Progenitor cell of endocrine pancreas (in vitro differentiated cells): ENCODE measurements at places on chromosomes 13 and 19.

- DNase-seq: no peak
Observed at GRCh38 chr13:32804673-32805230, 211.5 kb upstream of the KL start.

DNA sequence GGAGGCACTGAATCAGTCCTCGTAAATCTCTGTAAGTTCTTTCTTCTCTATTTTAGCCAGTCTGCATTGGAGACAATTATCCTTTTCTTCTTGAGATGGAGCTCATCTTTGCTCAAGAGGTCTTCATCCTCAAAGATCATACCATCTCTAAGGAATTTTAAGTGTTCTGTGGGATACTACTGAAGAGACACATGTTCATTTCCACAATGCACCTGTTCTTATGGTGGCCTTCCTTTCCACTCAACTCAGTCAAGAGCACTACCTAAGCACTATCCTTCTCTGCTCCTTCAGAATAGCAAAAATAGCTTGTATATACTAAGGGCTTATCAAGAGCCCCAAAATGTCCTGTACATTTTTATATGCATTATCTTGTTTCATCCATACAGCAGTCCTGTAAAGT is 214.0 kb downstream of the KLF5 start:
- DNase-seq: no peak

DNA sequence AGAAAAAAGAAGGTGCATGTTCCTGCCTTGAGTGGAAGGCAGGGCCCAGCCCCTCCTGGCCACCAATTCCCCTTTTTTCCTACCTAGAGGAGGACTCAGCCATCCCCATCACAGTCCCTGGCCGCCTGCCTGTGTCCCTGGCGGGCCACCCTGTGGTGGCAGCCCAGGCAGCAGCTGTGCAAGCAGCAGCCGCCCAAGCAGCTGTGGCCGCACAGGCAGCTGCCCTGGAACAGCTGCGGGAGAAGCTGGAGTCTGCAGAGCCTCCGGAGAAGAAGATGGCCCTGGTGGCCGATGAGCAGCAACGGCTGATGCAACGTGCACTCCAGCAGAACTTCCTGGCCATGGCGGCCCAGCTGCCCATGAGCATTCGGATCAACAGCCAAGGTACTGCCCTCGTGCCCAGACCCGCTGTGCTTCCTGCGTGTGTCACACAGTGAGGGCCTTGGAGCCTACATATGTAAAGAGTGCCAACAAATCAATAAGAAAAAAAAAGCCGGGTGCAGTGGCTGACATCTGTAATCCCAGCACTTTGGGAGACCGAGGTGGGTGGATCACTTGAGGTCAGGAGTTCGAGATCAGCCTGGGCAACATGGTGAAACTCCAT is 17.6 kb upstream of the WDR18 start:
- no peak for DNase-seq

DNA sequence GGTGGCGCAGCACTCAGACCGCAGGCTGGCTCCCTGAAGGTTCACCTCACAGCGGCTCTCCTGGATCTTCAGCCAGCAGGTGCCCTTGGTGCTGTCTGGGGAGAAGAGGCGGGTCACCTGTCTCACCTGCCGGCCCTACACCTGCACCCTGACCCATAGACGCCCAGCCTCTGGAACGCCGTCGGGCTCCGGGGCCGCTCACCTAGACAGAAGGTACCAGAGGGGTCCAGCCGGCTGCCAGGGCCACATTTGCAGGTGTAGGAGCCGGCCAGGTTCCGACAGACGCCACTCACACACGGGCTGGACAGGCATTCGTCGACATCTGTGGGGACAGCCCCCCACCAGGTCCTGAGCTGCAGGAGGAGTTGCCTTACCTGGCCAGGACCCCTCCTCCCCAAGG is 22.9 kb downstream of the FBN3 start:
- no peak for DNase-seq

- no peak for DNase-seq
Observed at GRCh38 chr13:49400755-49401659, 42.9 kb downstream of the CAB39L start.

DNA sequence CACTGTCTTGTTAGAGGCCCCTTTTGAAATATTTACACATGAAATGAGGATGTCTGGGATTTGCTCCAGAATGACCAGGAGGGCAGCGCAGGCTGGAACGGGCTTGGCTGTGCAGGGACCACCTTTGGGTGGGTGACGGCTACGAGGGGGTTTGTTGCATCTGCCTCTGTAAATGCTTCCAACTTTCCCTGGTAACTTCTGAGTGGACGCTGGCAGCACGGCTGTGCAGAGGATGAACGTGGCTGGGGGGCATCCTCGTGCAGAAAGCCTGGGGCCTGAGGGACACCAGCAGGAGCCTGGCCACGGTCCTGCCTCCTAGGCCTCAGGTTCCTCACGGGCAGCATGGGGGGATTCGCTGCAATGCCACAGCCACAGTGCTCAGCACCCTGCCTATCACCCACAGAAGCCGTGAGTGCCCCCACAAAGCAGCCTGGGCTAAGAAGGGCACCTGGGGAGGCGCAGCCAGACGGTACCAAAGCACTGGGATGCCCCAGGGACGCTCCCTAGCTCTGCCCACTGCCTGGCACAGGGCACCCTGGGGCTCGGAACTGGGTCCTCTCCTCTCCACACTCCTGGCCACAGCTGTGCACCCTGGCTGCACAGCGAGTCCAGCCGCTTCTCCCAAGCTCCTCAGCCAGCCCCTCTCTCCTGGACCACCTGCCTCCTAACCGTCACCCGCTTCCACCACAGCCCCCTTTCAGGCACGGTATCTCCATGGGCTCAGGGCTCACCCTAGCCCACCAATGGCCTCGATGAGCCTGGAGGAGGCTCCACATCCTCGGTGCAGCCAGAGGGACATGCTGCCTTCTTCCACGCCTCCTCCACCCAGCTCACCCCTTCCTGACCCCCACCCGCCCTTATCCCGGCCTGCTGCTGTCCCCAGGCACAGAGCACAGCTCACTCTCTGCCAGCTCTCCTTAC is 44.5 kb downstream of the MLLT1 start:
- DNase-seq: no peak

GRCh38 chr13:67791047-67791446 is 560.9 kb upstream of the PCDH9 start:
- DNase-seq: no peak

GRCh38 chr13:77056382-77056781 is 29.4 kb upstream of the FBXL3 start:
- no peak for DNase-seq

DNA sequence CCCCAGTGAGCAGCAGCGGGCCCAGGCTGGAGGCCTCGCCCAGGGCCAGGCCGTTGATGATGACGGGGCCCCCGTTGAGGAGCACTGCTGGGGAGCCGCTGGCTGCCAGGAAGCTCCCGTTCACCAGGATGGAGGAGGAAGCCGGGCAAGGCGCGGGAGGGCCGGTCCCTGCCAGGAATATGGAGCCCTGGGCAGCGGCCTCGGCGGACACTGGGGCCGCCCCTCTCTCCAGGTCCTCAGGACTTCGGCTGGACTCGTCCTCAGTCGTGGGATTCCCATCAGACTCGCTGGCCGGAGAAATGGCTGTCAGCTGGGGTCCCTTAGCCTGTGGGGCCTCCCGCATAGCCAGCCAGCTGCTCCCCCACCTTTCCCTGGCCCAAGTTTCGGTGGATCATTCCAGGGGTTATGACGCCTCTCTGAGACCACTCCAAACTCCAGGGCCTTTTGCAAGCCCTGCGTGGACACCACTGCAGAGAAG is 2.1 kb downstream of the SIX5 start:
- no peak for DNase-seq

GRCh38 chr19:30804751-30805150 is 432.6 kb downstream of the ZNF536 start:
- DNase-seq: no peak

DNA sequence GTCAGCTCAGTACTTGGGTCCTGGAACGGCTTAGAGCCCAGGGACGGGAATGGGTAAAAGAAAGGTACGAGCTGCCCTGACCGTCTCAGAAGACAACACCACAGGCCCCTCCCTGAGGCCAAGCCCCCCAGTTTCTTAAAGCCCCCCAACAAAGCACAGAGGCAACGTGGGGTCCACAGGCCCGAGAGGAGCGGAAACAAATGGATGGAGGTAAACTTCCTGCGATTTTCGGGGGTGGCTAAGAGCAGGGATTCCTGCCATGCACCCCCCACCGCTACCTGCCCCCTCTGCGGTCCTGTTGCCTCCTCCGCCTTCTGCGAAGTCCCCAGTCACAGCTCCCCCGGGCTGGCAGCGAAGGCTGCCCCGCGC is 48.2 kb downstream of the PTPRS start:
- no peak for DNase-seq

DNA sequence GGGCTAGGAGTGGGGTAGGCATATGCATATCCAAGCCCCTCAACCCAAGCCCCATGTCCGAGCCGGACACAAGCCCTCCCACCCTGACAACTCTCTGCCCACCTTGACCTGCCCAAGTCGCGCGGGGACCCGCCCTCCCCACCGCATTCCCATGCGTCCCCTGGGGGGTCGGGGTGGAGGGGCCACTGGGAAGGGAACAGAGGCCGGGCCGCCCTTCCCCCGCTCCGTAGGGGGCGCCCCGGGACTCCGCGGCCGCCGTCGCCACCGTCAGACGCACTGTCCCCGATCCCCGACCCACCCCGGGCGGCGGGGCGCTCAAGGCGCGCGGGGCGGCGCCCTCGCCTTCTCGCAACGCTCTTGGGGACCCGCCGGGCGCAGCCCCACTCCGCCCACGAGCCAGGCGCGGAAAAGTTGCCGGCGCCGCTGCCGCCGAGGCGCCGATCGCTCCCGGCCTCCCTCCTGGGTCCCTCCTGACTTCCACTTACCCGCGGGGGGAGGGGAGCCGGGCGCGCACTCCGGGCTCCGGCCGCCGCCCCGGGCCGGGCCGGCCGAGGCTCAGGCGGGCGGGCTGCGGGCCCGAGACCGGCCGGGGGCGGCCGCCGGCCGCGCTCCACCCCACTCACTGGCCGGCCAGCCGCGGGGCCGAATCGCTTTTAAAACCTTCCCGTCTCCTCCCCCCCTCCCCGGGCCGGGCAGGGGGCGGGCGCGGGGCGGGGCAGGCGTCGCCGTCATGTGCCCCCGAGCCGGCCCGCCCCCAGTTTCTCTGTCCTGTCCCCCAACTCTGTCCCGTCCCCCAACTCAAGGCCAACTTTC is 34.4 kb upstream of the NANOS3 start:
- DNase-seq: no peak

- no peak for DNase-seq
Observed at GRCh38 chr13:70884196-70884595, 775.9 kb upstream of the KLHL1 start.

- DNase-seq: no peak
Observed at GRCh38 chr13:27570906-27571305, 49.4 kb downstream of the LNX2 start.

DNA sequence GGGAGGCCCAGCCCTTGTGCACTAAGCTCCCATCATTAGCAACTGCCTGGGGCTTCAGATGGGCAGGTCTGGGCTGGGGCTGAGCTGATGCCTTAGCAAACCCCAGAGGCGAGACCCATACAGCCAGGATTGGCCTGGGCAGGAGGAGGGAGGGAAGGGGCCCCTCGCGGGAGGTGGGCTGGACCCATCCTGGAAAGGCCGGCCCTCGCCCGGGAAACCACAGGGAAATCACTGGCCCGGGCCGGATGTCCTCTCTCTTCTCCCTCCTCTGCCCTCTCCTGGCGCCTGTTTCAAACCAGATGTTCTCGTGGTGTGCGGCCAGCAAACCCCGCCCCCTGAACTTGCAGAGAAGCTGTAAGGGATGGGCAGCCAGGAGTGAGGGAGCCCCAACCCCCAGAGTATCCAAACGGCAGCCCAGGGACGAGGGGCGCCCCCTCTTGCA is 43.1 kb downstream of the TMEM255B start:
- DNase-seq: no peak

GRCh38 chr19:21835810-21836444 is at the start of gene ZNF43:
Gene ZNF43 (minus strand): TSS chr19:21836182. CDS start chr19:21836038, 144 bp downstream.
- DNase-seq: peak; percentile 77

- no peak for DNase-seq
Observed at GRCh38 chr13:68023838-68024581, 793.9 kb upstream of the PCDH9 start.

DNA sequence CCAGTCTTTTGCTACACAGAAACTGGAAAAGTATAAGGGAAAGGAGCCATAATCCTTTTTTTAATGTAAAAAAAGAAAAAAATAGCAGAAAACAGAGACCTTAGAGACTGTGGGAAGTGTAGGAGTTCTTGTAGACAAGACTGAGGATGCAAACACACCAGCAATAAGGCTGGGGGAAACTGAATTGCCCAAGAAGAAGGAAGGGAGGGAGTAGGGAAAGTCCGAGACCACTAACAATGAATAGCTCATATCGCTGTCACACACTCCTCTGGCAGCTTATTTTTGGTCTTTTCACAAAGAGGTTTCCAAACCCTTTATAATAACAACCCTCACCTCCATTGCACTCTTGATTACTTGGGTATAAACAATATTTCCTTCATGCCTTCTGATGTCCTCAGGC is 952.0 kb downstream of the SLITRK5 start:
- DNase-seq: no peak

GRCh38 chr19:12994701-12995595 is at the start of gene NFIX:
Gene NFIX (plus strand): TSS chr19:12995475. CDS start chr19:12995838, 363 bp downstream.
- peak; percentile 43 for DNase-seq

DNA sequence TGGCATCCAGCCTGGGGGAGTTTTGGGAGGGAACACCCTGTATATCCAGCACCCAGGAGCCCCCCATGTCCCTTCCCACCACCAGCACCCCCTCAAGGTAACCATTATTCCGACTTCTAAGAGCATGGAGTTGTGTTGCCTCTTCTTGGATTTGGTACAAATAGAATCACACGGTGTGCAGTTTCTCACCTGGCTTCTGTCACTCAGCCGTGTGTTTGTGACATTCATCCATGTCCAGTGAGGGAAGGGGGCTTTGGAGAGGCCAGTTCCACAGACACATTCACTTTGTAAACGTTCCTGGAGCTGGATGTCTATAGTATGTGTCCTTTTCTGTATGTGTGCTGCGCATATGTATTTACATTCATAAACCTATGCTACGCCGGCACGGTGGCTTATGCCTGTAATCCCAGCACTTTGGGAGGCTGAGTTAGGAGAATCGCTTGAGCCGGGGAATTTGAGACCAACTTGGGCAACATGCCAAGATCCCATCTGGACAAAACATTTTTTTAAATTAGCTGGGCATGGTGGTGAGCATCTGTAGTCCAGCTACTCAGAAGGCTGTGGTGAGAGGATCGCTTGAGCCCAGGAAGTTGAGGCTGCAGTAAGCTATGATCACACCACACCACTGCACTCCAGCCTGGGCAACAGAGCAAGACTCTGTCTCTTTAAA is 36.6 kb downstream of the MYH14 start:
- DNase-seq: no peak

- no peak for DNase-seq
Observed at GRCh38 chr13:33800646-33801186, 17.2 kb upstream of the RFC3 start.
